ENCODE measurements at places on chromosomes 12 and 14.

DNA sequence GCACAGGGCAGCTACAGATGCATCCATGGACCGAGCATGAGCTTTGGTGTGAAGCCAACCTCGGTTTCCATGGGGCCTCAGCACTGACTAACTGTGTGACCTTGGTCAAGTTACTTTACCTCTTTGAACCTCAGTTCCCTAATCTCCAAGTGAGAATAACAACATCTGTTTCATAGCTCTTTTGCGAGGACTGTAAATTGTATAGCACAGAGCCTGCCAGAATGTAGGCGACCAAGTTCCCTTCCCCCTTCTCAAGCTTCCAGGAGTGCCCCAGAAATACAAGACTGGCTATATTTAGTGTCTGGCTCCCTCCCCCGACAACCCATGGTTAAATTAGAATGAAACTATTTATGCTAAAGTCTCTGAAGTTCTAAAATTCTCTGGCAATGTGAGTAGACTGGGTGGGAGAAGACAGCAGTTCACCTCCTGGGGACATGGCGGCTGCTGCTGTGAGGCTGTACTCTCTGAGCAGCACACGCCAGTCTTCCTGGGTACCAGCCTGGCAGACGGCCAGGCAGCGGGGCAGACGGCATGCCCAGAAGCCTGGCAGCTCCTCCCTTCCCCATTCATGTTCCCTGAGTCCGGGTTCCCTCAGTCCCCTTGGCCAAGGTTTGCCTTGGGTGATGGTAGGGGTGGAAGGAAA is 22.0 kb upstream of the TMED10 start:
- DNase-seq: no peak

DNA sequence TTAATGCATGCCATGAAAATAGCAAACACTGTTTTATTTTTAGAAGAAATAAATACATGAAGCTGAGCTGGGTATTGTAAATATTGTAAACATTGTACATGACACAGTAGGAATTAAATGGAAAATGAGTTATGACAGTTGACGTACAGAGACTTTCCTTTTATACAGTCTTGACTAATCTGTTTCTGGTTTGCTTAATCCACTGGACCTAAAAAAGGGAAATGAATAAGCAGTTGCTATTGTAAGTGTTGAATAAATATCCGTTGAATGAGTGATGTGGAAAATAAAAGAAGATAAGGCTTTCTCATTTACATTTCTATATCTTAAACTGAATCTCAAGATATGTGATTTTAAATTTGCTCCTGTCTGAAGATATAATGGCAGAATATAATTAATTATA is 15.0 kb downstream of the PMCH start:
- DNase-seq: no peak

- no peak for DNase-seq
These were observed 16.2 kb downstream of the KIF21A start for GRCh38 chr12:39426636-39427240.

DNA sequence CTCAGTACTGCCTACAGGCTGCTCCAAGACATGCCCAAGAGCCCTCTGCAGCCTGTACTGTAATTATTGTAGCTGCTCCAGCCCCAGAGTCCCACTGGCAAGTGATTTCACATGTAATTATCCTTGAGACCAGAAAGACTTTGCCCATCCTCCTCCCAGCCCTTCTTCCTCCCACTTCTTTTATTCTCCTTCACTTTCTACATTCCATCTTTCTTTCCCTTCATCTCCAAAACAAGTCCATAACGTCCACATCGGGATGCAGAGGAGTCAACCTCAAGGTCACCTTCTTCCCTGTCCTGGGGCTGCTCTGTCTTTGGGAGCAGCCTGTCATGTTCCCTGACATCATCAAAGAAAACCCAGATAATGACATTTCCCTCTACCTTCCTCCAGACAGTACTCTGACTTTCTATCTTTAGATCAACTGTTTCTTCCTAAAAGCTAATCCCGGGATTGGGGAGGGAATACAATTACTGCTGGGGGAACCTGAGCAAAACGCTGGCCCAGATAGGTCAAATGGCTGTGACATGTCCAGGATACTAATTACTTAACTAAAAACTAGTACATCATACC is 39.1 kb downstream of the SLC8A3 start:
- no peak for DNase-seq

GRCh38 chr14:54221971-54222370 is 174.8 kb upstream of the CDKN3 start:
- no peak for DNase-seq

DNA sequence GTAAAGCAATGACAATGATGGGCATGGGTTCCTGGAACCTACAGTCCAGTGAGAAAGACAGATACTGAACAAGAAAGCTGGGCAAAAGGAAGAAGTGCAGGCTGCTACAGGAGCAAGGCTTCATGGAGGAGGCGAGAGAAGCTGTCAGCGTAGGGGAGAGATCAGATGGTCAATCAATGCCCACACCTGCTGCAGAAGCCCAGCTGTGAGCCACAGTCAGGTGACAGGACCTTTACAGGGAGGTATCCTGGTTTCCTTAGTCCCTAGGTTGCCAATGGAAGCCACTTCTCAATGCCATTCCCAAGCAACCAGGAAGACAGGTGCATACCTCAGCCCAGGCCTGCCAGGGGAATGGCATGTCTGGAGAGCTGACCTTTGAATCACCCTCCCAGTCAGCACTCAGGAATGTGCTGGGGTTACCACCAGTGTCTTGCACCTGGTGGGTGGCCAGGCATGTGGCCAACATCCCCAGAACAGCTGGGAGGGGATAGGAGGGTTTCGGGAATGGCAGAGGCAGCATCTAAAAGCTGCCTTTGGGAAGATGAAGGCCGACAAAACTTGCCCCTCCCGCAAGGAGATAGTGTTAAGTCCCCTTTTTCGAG is 170.3 kb downstream of the TTC7B start:
- DNase-seq: no peak

- DNase-seq: no peak
These were observed 261.7 kb upstream of the FOXN3 start for GRCh38 chr14:89678768-89679167.

All from T1000 (cell line).